ENCODE measurements at places on chromosomes 2 and 18.

DNA sequence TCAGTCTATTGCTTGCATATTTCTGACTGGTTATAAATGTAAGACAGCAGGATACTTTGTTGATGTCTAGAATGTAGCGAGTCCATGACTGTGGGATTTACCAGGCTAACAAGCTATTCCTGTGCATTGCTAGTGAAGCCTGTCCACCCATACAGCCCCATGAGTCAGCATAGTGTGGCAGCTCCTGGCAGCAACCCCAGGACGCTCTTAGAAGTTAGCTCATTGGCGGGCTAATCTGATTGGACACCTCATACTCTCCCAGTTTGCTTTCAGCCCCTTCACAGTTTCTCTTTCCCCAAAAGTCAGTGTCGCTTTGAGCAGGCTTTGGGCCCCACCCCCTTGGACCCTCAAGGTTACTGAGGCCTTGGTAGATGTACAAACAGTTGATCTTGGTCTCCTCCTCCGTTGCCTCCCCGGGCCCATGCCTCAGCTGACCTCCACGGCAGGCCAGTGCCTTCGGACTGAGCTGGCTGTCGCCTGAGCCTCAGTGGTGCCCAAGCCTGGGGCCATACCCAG is 48.0 kb downstream of the COA5 start:
- no peak for DNase-seq

- no peak for DNase-seq
Observed at GRCh38 chr2:22753476-22753875, 631.5 kb upstream of the KLHL29 start.

DNA sequence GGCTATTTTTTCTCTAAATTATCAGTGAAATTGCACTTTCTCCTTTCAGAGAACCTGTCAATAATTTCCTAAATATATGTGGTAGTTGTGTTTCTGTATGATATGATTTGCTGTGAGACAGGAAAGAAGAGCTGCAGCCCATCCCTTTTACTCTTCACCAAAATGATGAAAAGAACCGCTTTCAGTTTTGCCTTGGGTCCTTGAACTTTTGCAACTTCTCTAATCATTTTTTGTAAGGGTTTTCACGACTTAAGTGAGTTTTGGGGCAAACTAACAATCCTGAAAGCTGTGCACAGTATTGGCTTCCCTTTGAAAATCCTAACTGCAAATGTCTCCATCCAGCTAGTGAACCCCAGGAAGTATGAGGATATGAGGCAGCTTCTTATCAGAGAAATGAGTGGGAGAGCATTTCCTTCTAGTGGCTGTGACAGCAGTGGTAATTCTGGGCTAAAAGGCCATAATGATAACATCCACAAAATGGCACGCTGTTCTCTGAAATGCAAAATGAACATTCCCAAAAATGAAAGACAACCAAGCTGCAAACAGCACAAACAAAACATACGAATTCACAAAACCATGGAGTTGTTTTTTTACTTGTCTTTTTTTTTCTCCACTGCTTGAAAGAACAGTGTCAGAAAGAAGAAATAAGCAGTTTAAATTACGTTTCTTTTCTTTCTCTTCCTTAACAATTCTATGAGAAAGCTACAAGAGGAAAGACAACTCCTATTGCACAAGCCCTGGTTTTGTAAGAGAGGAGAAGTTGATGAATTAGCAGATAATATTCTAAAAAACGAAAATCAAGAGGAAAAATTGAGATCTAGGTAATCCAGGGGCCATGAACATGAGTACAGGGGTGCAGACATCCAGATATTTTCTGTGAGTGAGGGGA is 1291.6 kb upstream of the ZEB2 start:
- no peak for DNase-seq

GRCh38 chr2:236627841-236628240 is 58.2 kb downstream of the ACKR3 start:
- no peak for DNase-seq

All from stimulated activated CD4-positive, alpha-beta T cell treated with anti-CD3 and anti-CD28 coated beads, Interleukin-1b, Interleukin-23, amount 100 ng/mL, for 1 hour (primary cell).